ENCODE measurements at places on chromosomes 1 and 21.

DNA sequence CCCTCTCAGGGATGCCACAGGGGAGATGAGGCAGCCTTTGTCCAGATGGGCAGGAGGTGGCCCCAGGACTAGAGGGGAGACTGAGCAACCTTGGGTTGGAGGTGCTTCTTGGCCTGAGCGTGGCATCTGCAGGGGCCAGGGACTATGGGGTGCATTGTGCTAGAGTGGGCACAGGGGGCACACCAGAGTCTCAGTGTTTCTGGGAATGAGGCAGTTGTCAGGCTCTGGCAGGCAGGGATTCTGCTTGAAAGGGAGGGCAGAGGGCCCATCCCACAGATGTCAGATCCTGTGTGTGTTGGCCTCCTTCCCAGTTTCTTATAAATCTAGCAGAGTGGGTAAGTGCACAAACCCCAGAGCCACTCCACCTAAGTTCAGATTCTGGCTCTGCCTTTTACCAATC is 13.7 kb downstream of the LGR6 start:
- no peak for DNase-seq

GRCh38 chr1:56586502-56586901 is 7.1 kb upstream of the PLPP3 start:
- DNase-seq, result no peak

- no peak for DNase-seq
Observed at GRCh38 chr1:234704106-234704887, 94.3 kb upstream of the IRF2BP2 start.

DNA sequence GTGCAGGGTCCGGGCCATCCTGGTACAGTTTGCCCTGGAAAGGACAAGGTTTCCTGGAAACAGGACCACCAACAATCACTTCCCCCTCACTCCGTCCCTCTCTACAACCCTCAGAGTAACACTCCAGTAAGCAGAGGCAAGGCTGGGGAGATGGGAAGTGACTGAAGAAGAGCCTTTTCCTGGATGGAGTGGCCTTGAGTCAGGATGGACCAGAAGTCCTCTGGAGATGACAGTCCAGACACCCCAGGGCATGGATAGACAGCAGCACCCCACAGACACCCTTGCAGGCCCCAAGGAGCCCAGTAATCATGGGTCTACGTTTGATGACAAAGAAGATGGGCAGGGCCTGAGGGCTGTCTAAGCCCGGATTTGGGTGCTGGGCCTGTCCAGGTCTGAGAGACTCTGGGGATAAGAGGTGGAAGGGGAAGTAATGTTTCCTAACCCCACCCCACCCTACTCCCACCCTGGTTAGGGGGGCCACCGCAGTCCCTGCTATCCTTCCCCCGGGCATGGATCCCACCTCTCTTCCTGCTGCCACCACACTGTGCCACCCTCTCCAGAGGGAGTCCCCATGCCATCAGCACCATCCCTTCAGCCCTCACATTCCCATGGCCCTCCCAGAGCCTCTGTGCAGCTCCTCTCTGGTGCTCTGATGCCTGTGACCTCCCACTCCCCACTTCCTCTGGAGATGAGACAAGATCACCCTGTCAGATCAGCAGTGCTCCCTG is 7.2 kb upstream of the S100A8 start:
- no peak for DNase-seq

DNA sequence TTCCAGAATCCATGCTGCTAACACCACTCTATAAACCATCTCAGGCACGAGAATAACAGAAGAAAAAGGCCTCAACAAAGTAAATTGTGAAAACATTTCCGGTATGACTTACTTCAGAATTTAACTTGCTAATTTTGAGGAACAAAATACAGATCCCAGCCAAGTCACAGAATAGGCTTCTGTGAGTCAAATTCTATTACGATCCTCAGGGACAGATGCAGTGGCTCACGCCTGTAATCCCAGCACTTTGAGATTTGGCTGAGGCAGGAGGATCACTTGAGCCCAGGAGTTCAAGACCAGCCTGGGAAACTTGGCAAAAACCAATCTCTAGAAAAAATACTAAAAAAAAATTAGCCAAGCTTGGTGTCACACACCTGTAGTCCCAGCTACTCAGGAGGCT is 8.8 kb upstream of the CCDC27 start:
- no peak for DNase-seq

DNA sequence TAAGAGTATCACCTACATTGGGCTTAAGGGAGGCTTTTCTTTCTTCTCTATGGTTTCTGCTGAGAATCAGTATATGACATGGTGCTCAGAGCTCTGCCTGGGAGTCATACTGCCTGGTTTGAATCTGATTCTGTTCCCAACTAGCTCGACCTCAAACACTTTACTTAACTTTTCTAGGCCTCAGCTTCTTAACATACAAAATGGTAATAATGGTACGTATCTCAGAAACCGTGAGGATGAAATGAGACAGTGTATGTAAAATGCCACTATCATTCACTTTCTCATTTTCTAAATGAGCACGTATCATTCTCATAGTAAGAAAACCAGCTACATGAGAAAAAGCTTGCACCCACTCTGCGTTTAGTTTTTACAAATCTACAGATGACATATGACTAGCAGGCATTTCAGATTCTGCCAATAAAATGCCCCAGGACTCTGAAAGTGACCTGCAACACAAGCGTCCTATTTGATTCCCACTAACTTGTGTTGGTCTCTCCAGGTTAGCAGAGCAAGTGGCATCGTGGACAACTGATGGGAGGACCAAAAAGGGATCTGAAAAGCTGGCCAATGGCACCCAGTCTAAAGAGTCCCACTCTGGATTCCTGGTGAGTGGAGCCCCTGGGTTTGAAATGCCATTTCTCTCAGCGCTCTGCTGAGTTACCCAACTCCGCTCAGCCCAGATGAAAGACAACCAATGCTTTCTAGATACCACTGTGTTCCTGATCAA is 6.1 kb downstream of the CTNNBIP1 start:
- no peak for DNase-seq

DNA sequence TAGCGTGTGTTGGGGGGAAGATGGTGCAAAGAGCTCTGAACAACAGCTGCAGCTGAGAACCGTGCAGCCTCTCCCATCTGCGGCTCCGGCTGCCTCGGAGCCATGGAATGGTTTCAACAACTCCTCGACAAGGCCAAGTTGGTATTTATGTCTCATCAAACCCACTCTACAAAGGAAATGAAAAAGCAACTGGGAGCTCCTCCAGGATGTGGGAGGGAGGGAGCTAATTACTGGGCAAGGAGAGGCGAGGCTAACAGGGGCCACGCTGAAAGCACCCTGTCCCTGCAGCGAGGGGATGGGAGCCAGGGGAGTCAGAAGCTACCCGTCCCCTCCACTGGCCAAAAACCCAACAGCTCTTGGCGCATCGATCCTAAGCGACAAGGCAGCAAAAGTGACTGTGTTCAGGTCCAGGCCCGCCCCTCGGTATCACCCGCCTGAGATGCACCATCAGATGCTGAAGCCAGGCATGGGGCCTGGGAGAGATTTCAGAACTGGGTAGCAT is 63.1 kb downstream of the ACOT7 start:
- DNase-seq, result no peak

- no peak for DNase-seq
Observed at GRCh38 chr1:151822404-151822803, 9.2 kb downstream of the RORC start.

DNA sequence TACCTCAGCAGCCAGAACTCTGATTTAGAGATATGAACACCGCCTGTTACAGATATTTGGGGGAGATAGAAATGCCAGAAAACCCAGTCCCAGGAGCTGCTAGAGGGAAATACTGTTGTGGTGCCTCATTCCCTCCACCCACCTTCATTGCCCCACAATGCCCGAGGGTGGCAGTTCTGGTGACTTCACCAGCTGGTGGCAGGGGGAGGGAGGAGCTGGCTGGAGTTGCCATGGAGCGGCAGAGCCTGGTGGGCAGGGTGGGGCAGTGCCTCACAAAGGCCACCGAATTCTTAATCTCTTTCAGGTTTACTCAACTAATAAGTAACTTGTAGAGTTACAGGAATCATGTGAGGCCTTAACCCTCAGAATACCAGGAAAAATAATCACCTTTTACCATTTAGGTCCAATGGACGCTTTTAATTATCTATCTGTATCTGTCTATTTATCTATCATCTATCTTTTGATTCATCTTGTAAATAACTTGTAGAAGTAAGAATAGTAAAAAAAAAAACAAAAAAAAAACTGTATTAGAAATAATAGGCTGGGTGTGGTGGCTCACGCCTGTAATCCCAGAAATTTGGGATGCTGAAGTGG is 11.7 kb upstream of the S100A11 start:
- DNase-seq, result peak; percentile 77

DNA sequence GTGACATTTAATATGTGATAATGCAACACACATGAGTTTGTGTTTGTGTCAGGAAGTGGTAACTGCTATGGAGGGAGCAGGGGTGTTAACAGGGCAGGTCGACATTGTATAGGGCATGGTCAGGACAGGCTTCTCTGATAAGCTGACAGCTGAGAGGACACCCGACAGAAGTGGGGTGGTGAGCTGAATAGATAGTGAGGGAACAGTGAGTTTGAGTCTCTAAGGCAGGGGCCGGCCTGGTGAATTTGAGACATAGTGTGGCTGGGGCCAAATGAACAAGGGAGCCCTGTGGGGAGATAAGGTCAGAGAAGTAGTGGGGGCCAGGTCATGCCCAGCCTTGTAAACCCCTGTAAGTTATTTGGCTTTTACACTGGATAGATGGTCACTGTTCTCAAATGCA is 217.4 kb upstream of the KIAA0040 start:
- DNase-seq, result no peak

GRCh38 chr1:93810316-93810715 is 68.7 kb downstream of the DNTTIP2 start:
- DNase-seq, result no peak

DNA sequence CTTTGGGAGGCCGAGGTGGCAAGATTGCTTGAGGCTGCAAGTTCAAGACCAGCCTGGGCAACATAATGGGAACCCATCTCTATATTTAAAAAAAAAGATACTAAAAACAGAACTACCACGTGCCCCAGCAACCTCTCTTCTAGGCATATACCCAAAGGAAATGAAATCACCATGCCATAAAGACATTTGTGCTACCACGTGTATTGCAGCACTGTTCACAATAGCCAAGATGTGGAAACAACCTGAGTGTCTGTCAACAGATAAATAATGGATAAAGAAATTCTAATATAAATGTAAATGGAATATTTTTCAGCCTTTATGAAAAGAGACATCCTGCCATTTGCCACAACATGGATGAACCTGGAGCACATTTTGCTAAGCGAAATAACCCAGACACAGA is 128.6 kb downstream of the PCNX2 start:
- no peak for DNase-seq

GRCh38 chr1:241499910-241500309 is 19.6 kb downstream of the FH start:
- no peak for DNase-seq

DNA sequence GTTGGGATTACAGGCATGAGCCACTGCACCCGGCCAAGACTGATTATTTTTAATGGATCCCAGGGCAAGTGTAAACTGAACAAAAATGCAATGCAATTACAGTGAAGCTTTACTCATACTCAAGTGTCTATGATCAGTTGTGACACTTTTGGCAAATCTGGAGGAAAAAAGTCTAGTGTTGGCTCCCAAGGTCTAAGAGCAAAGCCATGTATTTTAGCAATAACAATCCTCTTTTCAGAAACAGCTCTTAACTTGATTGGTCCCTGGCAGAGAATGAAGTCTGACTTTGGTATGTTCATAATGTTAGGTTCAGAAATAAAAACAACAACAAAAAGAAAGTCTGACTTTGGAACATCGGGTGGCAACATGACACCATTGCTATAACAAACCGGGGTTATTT is 40.2 kb upstream of the C1orf53 start:
- DNase-seq, result no peak
